ENCODE measurements at places on chromosomes 12 and 14.

DNA sequence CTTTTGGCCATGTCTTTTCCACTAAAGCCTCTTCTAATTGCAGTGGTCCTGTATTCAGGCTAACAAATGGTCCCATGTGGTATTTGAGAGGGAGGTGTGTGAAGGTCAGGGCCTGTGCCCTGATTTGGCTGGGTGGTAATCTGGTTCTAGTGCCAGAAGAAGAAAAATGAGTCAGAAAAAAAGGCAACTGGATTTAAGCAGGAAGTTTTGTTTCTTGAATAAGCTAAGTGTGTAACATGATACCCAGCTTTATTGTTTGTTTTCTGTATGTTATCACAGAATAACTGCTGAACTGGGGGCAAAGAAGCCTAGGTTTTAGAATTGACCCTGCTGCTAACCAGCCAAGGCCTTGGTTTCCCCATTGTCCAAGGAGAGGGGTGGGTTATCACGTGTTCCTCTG, 134.0 kb downstream of the ANO6 start:
- no peak for ATAC-seq

- ATAC-seq: no peak
These were observed 225.4 kb downstream of the RBM19 start for GRCh38 chr12:113740699-113741098.

GRCh38 chr12:20483776-20484175, 115.4 kb downstream of the PDE3A start:
- no peak for ATAC-seq

GRCh38 chr14:97655169-97655948, 858.2 kb downstream of the VRK1 start:
- no peak for ATAC-seq

- ATAC-seq: no peak
These were observed 101.4 kb downstream of the GPR65 start for GRCh38 chr14:88106377-88106776.

GRCh38 chr14:76271041-76271755, 104.7 kb upstream of the ESRRB start:
- ATAC-seq: no peak

DNA sequence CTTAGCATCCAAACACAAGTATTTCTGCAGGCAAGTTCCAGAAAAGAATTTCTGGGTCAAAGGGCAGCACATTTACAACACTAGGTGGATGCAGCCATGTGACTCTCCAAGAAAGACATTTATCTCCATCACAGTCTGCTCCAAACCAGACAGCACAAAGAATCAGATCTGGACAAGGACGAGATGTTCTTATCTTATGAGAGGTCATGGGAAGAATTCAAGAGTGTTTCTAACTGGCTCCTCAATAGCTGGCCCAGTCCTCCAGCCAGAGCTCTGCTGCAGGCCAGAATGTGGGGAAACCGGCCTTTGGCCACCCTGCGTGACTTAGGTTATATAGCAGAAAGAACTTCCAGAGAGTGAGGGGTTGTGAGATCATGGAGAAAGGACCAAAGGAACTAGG, 17.4 kb downstream of the TMEM119 start:
- ATAC-seq: no peak

DNA sequence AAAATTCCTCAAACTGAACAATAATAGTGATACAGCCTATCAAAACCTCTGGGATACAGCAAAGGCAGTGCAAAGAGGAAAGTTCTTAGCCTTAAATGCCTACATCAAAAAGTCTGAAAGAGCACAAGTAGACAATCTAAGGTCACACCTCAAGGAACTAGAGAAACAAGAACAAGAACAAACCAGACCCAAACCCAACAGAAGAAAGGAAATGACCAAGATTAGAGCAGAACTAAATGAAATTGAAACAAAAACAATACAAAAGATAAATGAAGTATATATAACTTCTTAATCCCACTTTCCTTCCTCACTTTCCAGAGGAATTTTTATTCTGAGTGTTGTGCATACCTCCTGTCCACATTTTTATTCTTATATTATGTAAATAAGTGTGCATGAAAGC, 192.0 kb downstream of the FUT8 start:
- no peak for ATAC-seq

DNA sequence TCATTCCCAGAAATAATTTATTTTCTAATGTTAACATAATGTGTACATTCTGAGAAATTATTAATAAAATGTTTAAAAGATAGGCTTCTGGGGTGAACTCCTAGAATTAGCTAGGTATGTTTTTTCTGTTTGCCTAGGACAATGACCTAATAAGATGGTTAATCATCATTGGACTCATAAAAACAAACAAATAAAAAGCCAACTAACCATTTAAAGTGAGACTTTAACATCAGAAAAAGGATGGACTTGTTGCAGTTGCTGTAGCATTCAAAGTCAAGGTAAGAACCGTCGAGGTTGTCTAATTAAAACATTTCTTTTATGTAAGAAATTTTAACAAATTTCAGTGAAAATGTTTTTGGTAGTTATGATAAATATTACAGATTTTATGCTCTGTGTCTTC, at the start of gene SLCO1B3:
Gene SLCO1B3, plus strand, starts transcription at position 219 of the 400 bp plus-strand sequence. CDS start 5,034 bp downstream, outside the sequence.
- ATAC-seq: no peak

DNA sequence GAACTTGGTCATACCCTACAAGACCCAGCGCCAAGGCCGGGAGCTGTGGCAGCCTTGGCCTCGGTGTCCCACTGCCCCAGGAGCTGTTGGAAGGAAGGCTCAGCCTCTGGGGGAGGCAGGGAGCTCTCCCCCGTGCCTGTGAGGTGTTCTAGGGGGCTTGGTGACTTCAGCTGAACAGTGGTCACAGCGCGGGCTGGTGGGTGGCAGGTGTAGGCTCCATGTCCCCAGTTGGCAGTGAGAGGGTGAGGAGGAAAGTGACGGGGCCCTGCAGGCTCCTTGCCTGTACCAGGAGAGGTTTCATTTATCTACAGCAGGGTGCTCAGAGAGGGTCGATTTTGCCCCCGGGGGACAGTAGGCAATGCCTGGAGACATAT, 47.5 kb downstream of the DLK1 start:
- ATAC-seq: no peak

- peak; percentile 7 for ATAC-seq
These were observed 49.9 kb downstream of the SSH1 start for GRCh38 chr12:108807476-108807875.

GRCh38 chr12:51482929-51483697, 58.5 kb downstream of the SLC4A8 start:
- no peak for ATAC-seq

- ATAC-seq: no peak
These were observed 199.9 kb upstream of the RTL1 start for GRCh38 chr14:101103321-101103901.

DNA sequence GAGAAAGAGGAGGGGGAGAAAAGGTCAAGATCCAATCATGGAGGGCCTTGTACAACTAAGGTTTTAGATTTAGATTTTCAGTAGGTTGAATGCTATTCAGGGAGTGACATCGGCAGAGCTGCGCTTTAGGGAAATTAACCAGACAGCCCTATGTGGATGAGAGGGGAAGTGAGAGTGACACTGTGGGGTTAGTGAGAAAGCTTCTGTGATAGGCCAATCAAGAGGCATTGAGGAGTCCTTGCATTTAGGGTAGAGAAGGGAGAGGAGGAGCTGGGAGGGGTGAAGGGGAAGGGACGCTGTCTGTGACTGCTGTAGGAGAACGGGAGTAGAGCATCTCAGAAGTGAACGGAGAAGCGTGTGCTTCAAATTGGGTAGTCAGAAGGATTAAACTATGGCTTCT, 3.4 kb downstream of the HSD17B6 start:
- peak; percentile 98 for ATAC-seq

DNA sequence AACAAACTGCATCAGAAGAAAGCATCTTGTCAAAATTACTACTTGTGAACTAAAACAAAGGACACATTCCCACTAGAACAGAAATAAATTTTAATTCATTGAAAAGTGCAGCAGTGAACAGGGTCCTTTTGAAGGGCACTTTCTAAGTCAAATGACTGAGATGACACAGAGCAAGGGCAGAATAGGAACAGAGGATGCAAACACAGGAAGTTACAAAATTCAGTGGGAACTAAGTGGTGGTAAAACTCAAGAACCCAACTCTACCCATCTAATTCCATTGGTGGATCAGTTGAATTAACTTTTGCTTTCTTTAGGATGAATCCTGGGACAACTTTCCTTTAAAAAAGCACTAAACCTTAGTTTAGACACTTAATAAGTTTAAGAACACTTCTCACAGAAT, 45.8 kb downstream of the GNS start:
- no peak for ATAC-seq

DNA sequence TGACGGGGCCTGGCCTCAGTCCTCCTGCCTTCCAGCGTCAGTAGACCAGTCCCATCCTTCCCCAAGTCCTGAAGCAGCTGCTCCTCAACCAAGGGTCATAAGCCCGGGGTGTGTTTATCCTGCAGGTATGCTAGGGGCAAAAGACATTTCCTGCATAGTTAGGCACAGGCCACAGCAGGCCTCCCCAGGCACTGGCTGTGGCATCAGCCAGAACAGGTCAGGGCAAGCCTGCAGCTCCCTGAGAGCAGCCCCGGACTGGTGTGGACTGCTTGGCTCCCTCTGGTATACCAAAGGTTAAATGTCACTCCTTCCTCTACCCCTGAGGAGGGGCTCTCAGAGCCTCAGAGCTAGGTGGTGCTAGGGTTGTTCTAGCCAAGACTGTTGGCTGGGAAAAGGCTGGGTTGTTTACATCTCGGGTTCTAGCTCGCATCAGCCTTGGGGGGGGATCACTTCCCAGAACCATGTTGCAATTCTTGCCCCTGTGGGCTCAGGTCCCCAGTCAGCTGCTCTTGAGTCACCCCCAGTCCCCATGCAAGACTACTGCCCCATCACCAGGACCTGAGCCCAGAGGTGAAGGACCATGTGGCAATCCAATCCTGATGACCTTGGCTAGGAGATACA, 2.9 kb downstream of the MMP14 start:
- ATAC-seq: no peak

GRCh38 chr12:70110085-70110484, 133.1 kb upstream of the CNOT2 start:
- no peak for ATAC-seq

- ATAC-seq: peak; percentile 87
These were observed at the start of gene PPP4R4 for GRCh38 chr14:94173885-94174603. PPP4R4 (plus strand) TSS chr14:94174322; CDS start chr14:94174466, 144 bp downstream.

DNA sequence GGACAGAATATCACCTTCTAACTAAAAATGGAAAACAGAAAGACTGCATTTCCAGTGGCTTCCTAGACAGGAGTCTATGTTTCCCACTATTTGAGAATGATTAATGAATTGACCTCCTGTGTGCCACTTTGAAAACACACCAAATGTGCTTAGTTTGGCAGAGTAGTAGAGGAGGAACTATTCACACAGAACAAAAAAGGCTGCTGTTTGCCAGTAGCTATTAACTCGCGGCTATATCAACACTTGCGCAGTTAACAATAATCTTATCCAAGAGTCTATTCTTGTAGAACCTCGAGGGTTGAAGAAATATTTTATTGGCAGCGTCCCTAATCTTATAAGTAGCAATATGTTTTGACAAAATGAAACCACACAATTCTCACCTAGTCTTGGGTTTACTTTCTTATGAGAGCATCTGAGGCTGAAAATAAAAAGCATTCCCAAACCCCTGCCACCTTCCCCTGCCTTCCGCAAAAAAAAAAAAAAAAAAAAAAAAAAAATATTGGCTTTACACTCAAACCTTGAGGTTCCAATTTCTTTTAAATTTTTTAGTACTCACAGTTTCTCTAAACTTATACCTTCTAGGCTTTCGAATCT, 127.3 kb upstream of the FLRT2 start:
- no peak for ATAC-seq

DNA sequence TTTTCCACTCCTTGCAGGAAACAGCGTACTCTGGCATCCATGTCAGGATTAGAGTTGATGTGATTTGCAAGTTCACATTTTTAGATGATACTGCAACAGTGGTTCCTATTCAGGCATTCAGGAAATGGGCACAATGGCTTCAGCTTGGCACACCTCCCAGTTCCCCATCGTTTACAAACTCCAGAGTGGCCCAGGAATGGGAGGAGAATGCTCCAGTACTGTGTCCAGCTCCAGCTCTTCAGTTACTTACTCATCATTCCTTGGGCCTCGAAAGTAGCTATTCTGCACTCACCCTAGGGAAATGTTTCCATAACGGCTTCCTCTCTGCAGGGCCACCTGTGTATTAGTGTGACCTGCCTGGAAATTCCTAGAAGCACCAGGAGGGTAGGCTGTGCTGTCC, 239.7 kb upstream of the RGS6 start:
- ATAC-seq: no peak

DNA sequence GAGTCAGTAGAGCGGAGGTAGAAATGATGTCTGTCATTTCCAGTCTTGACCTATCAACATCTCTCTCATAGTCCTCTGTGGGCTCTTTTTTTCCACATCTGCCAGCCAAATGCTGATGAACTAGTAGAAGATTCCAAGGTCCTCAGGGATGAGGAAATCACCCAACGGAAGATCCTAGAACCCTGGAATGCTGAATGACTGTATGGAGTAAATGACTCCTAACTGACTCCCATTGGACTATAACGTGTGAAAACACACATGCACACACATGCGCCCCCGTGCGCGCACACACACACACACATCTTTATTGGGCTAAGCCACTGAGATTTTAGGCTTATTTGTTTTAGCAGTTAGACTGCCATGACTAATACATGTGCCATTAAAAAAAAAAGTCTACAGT, 159.2 kb downstream of the MYRFL start:
- no peak for ATAC-seq

GRCh38 chr12:57234571-57235016, 5.1 kb downstream of the SHMT2 start:
- peak; percentile 72 for ATAC-seq

- no peak for ATAC-seq
These were observed 19.6 kb downstream of the OTUB2 start for GRCh38 chr14:94045563-94046345.

DNA sequence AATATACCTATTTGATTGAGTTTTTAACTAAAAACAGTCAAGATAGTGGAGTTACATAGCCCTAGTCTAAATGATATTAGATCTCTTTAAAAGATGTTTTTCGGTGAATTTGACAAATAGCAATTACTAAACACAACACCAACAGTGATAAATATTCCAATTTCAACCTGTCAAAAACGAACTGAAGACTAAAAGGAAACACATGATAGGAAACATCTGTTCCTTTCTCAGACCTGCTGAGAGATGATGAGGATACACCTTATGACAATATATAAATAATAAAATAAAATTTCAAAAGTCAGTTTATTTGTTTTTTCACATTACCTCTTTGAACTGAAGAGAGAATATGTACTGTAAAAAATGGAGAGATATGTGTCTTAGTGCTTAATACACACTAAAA, 232.7 kb downstream of the RASSF9 start:
- no peak for ATAC-seq

GRCh38 chr12:94099632-94100031, 48.7 kb upstream of the PLXNC1 start:
- ATAC-seq: no peak

- ATAC-seq: no peak
These were observed 345.9 kb downstream of the DPF3 start for GRCh38 chr14:72547999-72548398.

DNA sequence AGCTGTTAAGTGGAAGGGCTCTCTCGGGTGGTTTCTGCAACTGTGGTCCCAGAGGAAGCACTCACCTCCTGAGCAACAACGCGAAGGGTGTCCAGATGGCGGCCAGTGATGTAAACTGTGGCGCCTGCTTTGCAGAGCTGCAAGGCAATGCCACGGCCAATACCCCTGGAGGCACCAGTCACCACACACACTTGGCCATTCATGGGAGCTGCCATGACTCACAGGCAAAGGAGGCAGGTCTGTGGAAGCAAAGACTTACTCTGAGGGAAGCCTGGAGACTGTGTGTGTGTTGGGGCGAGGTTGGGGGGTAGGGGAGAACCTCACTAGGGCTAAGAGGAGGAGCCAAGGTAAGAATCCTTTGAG, 707 bp downstream of the DHRS1 start:
- no peak for ATAC-seq

- ATAC-seq: no peak
These were observed 67.8 kb upstream of the SSTR1 start for GRCh38 chr14:38139926-38140325.

All from stimulated activated memory B cell treated with anti-CD40 and anti-IgM and Interleukin-4, amounts not matched to agents 10 μg/mL and 1 μg/mL and 100 μg/mL, for 72 hours (primary cell).